ENCODE measurements at places on chromosomes 2 and 18.

DNA sequence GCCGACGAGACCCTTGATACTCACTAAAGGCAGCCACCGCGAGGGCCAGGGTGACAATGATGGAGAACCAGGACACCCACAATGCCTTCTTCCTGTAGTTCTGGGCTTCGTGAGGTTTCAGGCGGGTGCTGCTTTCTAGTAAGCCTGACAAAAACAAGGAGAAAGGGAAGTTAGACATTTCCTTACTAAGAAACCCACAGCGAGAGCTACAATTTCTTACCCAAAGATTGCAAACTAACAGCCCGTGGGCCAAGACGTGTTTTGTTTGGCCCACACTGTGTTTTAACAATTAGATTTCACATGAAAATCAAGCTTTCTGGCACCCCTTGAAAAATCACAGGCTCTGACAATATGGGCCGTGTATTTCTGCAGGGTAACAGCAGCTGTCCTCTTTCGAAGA, 5.6 kb downstream of the TMEM163 start:
- peaks cover 3% of the 10 kb centered on the region for H3K27me3 ChIP-seq
- H3K4me1 ChIP-seq, result peaks cover 8% of the 10 kb centered on the region
- DNase-seq, result no peak
- H3K36me3 ChIP-seq, result no peaks in the 10 kb centered on the region
- no peak overlapping the region for H3K4me3 ChIP-seq

DNA sequence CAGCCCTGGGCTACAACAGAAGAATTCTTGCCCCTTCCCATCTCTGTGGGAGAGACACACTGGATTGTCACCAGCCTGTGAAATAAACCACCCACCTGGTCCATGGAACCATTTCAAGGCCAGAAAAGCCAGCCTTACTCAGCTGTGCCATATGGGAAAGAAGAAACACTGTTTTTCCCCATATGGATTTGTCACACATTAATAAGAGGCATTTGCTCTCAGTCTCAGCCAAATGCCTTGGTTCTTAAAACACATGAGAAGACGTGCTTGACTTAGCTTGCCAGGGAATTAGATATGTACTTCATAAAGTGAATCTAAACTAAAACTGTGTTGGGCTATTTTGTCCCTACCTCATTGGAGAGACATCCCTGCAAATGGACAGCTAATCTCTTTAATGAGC, 308.6 kb upstream of the TNP1 start:
- H3K4me1 ChIP-seq, result no peaks in the 10 kb centered on the region
- no peaks in the 10 kb centered on the region for H3K27me3 ChIP-seq
- H3K4me3 ChIP-seq, result no peak overlapping the region
- DNase-seq, result no peak

GRCh38 chr2:238513346-238513745, 86.6 kb downstream of the ASB1 start:
- DNase-seq, result no peak
- no peaks in the 10 kb centered on the region for H3K27me3 ChIP-seq
- no peaks in the 10 kb centered on the region for H3K36me3 ChIP-seq
- no peak overlapping the region for H3K27ac ChIP-seq
- no peak overlapping the region for H3K4me3 ChIP-seq

GRCh38 chr2:240946654-240947053, 40.5 kb downstream of the CROCC2 start:
- no peak for DNase-seq
- H3K27me3 ChIP-seq, result no peaks in the 10 kb centered on the region
- H3K4me1 ChIP-seq, result no peaks in the 10 kb centered on the region
- no peak overlapping the region for H3K27ac ChIP-seq
- H3K4me3 ChIP-seq, result no peak overlapping the region
- no peaks in the 10 kb centered on the region for H3K36me3 ChIP-seq

DNA sequence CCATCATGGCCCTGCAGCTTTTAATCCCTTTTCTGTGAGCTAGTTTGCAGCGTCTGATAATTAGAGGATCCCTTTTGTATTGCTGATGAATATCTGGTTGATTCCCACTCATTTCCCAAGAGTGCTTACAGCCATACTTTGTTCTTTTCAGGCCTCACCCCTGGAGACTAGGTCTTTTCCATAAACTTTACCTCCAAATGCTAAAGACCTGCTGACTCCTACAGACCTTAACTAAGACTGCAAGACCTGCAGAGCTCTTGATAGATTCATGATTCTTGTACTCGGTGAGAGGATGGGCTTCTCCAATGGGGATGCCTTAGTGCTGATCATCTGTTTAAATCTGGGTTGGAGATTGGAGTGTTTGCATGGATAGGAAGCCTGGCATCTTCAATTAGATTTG, 33.1 kb upstream of the DYNAP start:
- no peak overlapping the region for H3K27ac ChIP-seq
- H3K4me1 ChIP-seq, result no peaks in the 10 kb centered on the region
- H3K27me3 ChIP-seq, result no peaks in the 10 kb centered on the region
- no peak for DNase-seq
- H3K36me3 ChIP-seq, result no peaks in the 10 kb centered on the region
- no peak overlapping the region for H3K4me3 ChIP-seq

DNA sequence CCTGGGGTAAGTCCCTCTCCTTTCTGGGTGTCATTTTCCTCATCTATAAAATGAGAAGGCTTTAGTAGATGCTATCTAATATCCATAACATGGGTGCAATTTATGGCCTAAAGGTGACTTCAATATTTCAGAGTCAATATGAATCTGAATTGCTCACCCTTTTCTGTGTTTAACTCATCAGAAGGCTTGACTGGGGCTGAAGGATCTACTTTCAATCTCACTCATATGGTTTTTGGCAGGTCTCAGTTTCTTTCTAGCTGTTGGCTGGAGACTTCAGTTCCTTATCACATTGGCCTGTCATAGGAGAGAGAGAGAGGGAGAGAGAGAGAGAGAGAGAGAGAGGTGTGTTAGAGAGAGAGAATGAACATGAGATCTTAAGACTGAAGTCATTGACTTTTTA, 343.7 kb upstream of the MEX3C start:
- H3K4me1 ChIP-seq, result no peaks in the 10 kb centered on the region
- H3K27me3 ChIP-seq, result no peaks in the 10 kb centered on the region
- no peak overlapping the region for H3K27ac ChIP-seq
- H3K4me3 ChIP-seq, result no peak overlapping the region
- no peak for DNase-seq

- no peak overlapping the region for H3K27ac ChIP-seq
- no peaks in the 10 kb centered on the region for H3K4me1 ChIP-seq
- no peaks in the 10 kb centered on the region for H3K36me3 ChIP-seq
Observed at GRCh38 chr2:123116595-123116994, 908.5 kb upstream of the CNTNAP5 start.

- H3K27ac ChIP-seq, result no peak overlapping the region
- no peaks in the 10 kb centered on the region for H3K27me3 ChIP-seq
- H3K4me1 ChIP-seq, result peaks cover 2% of the 10 kb centered on the region
- no peak overlapping the region for H3K4me3 ChIP-seq
- no peak for DNase-seq
- H3K36me3 ChIP-seq, result no peaks in the 10 kb centered on the region
Observed at GRCh38 chr2:196331143-196331542, 159.8 kb upstream of the STK17B start.

DNA sequence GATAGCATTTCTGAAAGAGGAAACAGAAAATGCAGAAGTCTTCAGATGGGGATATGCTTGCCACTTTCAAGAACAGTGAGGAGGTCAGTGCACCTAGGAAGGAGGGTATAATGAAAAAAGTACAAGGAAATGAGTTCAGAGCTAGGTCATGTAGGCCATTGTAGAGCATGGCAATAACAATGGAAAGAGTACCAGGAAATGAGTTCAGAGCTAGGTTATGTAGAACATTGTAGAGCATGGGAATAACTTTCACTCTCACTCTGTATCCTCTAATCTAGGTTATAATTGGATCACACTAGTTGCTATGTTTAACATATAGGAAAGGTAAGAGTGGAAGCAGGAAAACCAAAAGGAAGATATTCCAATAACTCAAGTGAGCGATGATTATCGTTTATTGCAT, 12.3 kb downstream of the SCG2 start:
- H3K36me3 ChIP-seq, result no peaks in the 10 kb centered on the region
- H3K4me1 ChIP-seq, result no peaks in the 10 kb centered on the region
- H3K27ac ChIP-seq, result no peak overlapping the region
- no peaks in the 10 kb centered on the region for H3K27me3 ChIP-seq
- DNase-seq, result no peak

GRCh38 chr18:58886431-58886830, 21.8 kb downstream of the ZNF532 start:
- no peak for DNase-seq
- no peaks in the 10 kb centered on the region for H3K36me3 ChIP-seq
- no peaks in the 10 kb centered on the region for H3K27me3 ChIP-seq
- H3K4me3 ChIP-seq, result no peak overlapping the region
- peaks cover 57% of the 10 kb centered on the region for H3K4me1 ChIP-seq

GRCh38 chr18:52536039-52536438, 196.0 kb downstream of the DCC start:
- no peaks in the 10 kb centered on the region for H3K4me1 ChIP-seq
- no peak overlapping the region for H3K27ac ChIP-seq
- H3K27me3 ChIP-seq, result no peaks in the 10 kb centered on the region
- H3K4me3 ChIP-seq, result no peak overlapping the region
- no peak for DNase-seq

DNA sequence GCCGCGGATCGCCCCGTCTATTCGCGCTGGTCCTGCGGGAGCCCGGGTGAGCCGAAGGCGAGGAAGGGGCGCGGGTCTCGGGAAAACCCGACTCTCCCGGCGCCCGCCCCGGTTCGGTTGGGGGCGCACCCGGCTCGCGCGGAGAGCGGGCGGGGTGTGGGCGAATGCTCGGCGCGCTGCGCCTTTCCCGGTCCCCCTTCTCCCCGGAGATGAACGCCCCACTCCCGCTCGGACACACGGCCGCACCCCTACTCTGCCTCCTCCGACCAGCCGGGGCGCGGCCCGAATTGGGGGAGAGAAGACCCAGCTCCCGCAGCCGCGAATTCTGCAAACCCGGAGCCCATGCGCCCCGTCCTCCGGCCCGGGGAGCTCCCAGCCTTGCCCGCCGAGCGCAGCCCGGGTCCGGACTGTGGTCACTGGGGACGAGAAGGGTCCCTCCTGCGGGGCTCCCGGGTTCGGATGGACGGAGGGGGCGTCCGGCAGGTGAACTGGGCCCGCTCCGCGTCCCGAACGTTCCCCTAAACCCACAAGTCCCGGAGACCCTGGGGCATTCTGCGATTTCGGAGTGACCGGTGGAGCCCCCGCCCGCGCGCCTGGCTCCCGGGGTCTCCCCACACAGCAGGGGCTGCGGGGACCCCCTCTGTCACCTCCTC, 734 bp downstream of the KCNG2 start:
- peak overlapping the region; percentile 48 for H3K4me3 ChIP-seq
- no peaks in the 10 kb centered on the region for H3K4me1 ChIP-seq
- H3K27me3 ChIP-seq, result peaks cover 9% of the 10 kb centered on the region
- H3K27ac ChIP-seq, result no peak overlapping the region

DNA sequence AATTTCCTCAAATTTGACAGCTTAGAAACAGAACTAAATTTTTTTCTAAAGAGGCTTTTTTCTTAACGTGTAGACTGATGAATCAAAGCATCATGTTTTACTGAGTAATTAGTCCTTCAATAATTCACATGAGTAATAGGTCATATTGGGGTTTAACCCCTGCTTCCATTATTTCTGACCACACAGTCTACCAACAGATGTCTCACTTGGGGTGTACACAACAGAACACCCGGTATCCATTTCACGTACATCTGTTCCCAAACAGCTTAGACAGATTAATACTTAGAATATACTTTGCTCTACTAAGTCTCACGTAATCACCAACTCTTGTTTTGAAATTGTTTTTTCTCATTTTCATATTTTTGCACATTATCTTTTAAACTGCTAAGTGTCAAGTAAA, 14.8 kb downstream of the CERKL start:
- no peaks in the 10 kb centered on the region for H3K36me3 ChIP-seq
- DNase-seq, result no peak
- H3K4me1 ChIP-seq, result no peaks in the 10 kb centered on the region
- no peak overlapping the region for H3K27ac ChIP-seq

GRCh38 chr2:18078216-18078615, 199.7 kb downstream of the KCNS3 start:
- no peaks in the 10 kb centered on the region for H3K36me3 ChIP-seq
- H3K4me3 ChIP-seq, result no peak overlapping the region
- DNase-seq, result no peak
- H3K27me3 ChIP-seq, result no peaks in the 10 kb centered on the region
- H3K27ac ChIP-seq, result no peak overlapping the region

GRCh38 chr18:28123401-28124030, 53.4 kb downstream of the CDH2 start:
- no peaks in the 10 kb centered on the region for H3K36me3 ChIP-seq
- peaks cover 16% of the 10 kb centered on the region for H3K4me1 ChIP-seq

- H3K4me3 ChIP-seq, result no peak overlapping the region
- H3K27ac ChIP-seq, result no peak overlapping the region
- DNase-seq, result no peak
- H3K4me1 ChIP-seq, result no peaks in the 10 kb centered on the region
Observed at GRCh38 chr2:16023506-16024360, 83.4 kb downstream of the MYCN start.

GRCh38 chr18:77205769-77206168, 43.9 kb upstream of the GALR1 start:
- H3K4me3 ChIP-seq, result no peak overlapping the region
- H3K36me3 ChIP-seq, result no peaks in the 10 kb centered on the region
- H3K27me3 ChIP-seq, result no peaks in the 10 kb centered on the region
- no peak overlapping the region for H3K27ac ChIP-seq
- H3K4me1 ChIP-seq, result peaks cover 13% of the 10 kb centered on the region
- DNase-seq, result no peak

- DNase-seq, result no peak
- no peaks in the 10 kb centered on the region for H3K27me3 ChIP-seq
- no peaks in the 10 kb centered on the region for H3K36me3 ChIP-seq
- no peak overlapping the region for H3K4me3 ChIP-seq
Observed at GRCh38 chr2:160730296-160730995, 236.8 kb upstream of the RBMS1 start.

DNA sequence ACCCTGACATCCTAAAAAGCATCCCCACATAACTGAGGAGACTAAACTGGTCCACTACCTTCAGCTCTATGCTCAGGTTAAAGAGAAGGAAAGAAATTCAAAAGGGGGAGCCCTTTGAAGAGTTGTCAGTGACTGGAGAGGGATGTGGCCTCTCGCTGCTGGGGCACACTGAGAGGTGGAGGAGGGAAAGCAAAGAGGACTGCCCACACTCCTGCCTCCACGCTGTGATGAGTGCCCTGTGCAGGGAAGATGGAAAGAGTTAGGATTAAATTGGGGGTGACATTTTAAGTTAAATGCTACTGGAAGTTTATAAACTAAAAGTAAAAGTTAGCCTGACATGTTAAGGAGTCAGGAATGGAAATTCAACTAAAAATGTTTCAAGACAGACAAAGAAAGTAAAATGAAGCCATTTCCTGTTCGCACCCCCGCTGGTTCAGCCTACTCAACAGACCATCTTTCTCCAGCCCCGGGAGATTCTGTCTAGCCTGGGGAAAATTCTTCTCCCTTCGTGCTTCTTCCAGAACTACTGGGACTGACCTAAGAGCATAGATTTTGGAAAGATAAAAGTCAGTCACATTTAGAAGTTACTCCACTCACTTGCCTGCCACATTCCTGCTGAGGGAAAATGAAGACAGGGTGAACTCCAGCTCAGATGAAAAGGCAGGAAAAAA, 17.8 kb upstream of the INO80C start:
- no peaks in the 10 kb centered on the region for H3K4me1 ChIP-seq
- H3K4me3 ChIP-seq, result no peak overlapping the region
- DNase-seq, result no peak
- no peak overlapping the region for H3K27ac ChIP-seq

All from thoracic aorta (tissue), 2 donors.